GM04504 (cell line): ENCODE measurements at places on chromosomes 11 and 22.
A peak's percentile ranks its signal among the peaks of the same experiment; 100 is the strongest.

DNA sequence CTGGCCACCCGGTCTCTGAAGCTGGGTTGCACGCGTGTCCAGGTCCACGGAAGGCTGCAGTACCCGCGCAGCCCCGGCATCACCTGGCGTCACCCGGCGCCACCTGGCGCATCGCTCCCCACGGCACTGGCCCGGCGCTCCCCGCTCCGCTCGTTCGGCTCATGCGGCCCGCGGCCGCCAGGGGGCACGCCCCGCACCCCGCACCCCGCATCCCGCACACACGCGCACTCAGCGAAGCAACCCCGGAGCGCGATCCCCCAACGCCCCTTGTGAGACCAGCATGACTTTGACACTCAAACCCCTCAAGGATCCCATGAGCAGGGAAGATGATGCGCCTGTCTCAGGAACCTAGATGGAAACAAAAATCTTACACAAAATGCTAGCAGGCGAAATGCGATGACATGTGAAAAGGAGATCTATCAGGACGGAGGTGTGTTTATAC, 11.9 kb downstream of the B3GNT6 start:
- DNase-seq = no peak

DNA sequence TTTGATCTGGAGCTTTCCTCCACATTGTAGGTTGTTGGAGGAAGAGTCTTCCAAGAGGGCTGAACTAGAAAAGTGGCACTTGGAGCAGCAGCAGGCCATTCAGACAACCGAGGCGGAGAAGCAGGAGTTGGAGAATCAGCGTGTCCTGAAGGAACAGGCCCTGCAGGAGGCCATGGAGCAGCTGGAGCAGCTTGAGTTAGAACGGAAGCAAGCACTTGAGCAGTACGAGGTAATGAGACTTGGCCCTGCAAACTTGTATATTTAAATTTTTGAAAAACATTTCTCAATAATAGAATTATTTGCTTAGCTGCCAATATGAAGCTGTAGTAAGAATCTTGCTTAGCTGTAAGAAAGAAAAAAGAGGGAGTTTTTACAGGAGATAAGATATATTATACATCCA, 84.0 kb downstream of the SWAP70 start:
- no peak for DNase-seq

- DNase-seq = no peak
These were observed 110.5 kb downstream of the KCNQ1 start for GRCh38 chr11:2555336-2555735.

DNA sequence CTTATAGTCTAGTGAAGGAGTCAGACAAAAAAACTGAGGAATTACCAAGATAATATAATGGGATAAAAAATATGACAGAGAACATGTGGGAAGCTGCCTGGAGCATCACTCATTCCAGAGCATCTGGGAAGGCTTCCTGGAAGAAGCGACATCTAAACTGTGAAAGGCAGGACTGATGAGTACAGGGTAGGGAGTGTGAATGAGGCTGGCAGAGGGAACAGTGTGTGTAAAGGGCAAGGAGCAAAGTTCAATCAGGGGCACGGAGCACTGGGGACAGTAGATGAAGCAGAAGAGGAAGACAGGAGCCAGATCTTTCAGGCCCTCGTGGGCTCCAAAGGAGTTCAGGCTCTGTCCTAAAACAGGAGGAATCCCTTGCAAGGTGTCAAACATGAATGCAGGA, 55.8 kb upstream of the PRDM11 start:
- no peak for DNase-seq

- peak; percentile 19 for DNase-seq
These were observed 36.0 kb upstream of the LDLRAD3 start for GRCh38 chr11:35907648-35908431.

GRCh38 chr11:28228196-28228895, 120.2 kb downstream of the METTL15 start:
- DNase-seq = no peak

GRCh38 chr11:70159627-70160570, 43.2 kb upstream of the FADD start:
- DNase-seq = no peak

- no peak for DNase-seq
These were observed 30.4 kb upstream of the SHANK2 start for GRCh38 chr11:71282581-71283351.

DNA sequence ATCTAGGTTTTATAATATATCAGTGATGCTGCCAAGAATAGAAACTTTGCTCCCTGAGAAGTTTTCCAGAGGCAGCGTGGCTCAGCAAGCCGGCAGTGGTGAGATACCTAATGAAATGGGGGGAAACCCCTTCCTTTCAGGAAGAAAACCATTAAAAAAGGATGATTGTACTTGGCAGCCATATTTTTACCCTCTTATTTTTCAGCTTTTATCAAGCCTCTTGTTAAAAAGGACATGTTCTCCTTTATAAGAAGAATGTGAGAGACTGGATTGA, 9.0 kb upstream of the ME3 start:
- DNase-seq = no peak

DNA sequence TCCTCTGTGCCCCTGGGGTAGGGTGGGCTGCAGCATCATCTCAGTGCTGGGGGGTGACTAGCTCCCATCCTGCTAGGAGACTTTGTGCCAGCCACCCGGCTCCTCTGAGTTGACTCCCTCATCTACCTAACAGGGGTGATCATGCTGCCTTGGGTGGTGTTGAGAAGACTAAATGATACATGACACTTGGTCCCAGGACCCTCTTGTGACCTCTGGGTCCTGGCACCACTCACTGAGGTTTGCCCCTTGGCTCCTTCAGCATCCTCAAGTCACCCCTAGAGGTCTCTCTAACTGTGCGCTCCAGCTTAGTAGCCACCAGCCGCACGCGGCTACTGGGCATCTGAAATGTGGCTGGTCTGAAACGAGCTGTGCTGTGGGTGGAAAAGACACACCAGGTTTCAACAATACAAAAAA, 72.1 kb downstream of the LRRC32 start:
- DNase-seq = no peak

DNA sequence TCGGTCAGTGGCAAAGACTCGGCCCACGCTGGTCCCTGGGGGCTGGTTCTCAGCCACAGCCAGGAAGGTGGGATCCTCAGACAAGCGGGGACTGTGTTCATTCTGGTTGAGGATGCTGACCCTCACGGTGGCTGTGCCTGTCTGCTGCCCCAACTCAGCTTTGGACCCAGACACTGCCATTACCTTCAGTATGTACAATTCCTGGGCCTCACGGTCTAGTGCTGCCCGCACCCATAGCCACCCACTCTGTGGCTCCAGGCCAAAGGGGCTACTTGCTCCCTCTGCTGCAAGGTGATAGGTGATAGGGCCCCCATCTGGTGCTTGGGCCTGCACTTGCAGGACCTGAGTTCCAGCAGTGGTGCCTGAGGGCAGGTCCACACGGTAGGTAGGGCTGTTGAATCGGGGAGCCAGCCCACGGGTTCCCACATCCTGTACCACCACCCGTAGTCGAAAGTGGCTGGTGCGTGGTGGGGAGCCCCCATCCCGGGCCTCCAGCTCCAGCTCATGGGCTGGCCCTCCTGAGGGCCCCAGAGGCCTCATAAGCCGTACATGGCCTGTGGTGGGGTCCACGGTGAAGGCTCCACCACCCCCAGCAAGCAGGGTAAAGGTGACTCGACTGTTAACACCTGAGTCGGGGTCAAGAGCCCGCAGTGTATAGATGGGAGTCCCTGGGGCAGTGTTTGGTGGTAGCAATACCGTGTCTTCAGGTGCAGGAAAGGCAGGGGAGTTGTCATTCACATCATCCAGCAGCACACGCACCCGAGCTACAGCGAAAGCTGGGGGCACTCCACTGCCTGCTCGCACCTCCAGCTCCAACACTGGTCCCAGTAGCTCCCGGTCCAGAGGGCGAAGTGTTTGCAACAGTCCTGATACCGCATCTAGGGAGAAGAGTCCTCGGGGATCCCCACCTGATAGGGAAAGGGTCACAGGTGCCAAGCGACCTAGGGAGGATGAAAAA, 13.2 kb upstream of the TPP1 start:
- DNase-seq = no peak

DNA sequence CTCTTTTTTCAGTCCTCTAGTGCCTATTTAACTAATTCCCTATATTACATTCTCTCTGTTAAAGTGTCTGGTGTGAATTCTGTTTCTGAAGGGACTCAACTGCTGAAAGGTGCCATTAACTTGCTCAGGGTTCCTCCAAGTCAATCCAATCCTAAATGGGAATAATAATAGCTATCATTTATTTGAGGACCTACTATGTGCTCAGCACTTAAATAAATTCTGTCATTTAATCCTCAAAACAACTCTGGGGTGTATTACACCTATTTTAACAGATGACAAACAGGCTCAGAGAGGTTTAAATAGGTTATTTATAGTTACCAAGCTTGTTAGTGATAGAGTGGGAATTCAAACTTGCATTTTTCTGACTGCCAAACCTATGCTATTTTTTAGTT, 40.6 kb upstream of the POLD3 start:
- DNase-seq = no peak

GRCh38 chr11:96196181-96196662, 146.8 kb downstream of the MAML2 start:
- no peak for DNase-seq

DNA sequence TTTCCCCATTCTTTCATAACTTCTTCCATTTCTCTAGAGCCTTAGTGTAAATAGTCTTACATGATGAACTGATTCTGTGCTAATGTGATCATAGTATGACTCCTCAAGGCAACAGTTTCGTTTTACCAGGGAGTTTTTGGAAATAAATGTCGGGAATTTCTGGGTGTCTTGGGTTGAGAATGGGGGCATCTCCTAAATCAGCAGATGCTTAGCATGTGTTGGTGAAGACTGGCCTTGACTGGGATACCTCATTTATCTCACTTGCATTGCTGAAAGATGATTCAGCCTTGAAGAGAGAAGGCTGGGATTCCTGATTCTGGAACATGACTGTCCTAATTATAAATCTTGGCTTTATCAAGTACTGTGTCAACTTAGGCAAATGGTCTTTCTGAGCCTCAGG, 115.7 kb upstream of the C11orf87 start:
- peak; percentile 30 for DNase-seq

GRCh38 chr22:38981992-38982927, at the start of gene APOBEC3B:
TSS of gene APOBEC3B (plus strand) at chr22:38982347. CDS start at chr22:38982454, 107 bp downstream.
- DNase-seq = peak; percentile 78

GRCh38 chr11:35332524-35332923, 86.8 kb downstream of the SLC1A2 start:
- DNase-seq = no peak

- DNase-seq = no peak
These were observed 48.2 kb downstream of the MICAL3 start for GRCh38 chr22:17976121-17976520.

- DNase-seq = no peak
These were observed 2.3 kb downstream of the SHANK3 start for GRCh38 chr22:50674606-50675552.

- DNase-seq = no peak
These were observed 70.1 kb downstream of the PDE3B start for GRCh38 chr11:14713496-14714244.

- no peak for DNase-seq
These were observed 25.6 kb downstream of the ANKRD42 start for GRCh38 chr11:83219095-83219494.

- DNase-seq = no peak
These were observed 184.6 kb upstream of the CARD18 start for GRCh38 chr11:105324156-105324555.

DNA sequence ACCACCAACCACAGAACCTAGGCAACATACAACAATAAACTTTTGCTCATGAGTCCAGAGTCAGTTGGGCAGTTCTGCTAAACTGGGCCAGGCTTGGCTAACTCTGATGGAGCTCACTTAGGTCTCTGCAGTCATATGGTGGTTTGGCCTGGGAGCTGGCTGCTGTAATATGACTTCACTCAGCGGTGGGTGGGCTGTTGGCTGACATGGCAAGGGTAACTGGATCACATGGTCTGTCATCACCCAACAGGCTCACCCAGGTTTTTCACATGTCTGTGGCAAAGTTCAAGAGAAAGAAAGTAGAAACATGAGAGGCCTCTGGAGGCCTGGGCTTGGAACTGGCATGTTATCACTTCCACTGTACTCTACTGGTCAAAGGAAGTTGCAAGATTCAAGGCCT, 43.2 kb upstream of the CLMP start:
- DNase-seq = no peak

GRCh38 chr22:46250035-46250782, at the start of gene CDPF1:
TSS of gene CDPF1 (minus strand) at chr22:46250293. CDS start at chr22:46248284, 2,009 bp downstream.
- peak; percentile 72 for DNase-seq

GRCh38 chr11:92638678-92639077, 330.8 kb upstream of the MTNR1B start:
- no peak for DNase-seq
